ENCODE measurements at places on chromosomes 7 and 10.

- DNase-seq: peak; percentile 33
These were observed 34.3 kb downstream of the NPY start for GRCh38 chr7:24318326-24318725.

DNA sequence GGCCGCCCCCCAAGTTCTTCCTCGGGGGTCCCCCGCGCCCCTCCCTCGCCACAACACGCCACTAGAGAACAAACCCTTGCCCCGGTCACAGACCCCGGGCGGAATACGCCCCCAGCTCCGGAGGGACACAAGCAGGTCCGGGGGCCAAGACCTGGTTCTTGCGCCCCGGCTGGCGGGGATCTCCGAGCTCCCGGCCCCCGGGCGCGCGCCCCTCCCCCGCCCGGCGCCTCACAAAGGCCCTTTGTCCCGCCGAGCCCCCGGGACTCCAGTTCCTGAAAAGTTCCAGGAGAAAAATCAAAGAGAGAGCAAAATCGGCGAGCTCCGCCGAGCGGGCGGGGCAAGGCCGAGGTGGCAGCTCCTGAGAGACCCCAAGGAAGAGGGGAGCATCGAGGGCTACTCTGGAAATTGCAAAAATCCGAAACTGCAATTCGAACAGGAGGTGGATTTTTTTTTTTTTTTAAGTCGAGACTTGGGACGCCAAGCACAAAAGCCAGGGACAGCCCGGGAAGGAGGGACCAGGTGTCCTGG lies 4.0 kb downstream of the TNRC18 start:
- DNase-seq: no peak

DNA sequence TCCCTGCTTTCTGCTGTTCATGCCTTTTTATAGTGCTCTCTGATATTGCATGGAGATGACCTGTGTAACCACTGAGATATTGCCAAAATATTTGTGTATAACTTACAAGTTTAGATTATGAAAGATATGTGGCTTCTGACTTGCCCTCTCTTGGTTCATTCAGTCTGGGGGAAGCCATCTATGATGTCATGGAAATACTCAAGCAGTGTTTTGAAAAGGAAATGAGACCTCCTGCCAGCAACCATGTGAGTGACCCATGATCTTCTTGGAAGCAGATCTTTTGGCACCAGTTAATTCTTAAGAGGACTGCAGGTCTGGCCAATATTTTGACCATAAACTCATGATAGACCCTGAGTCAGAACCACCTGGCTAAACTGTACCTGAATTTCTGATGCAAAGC lies 183.0 kb downstream of the THSD7A start:
- no peak for DNase-seq

- DNase-seq: peak; percentile 43
These were observed 167.9 kb upstream of the PRSS1 start for GRCh38 chr7:142581341-142581740.

DNA sequence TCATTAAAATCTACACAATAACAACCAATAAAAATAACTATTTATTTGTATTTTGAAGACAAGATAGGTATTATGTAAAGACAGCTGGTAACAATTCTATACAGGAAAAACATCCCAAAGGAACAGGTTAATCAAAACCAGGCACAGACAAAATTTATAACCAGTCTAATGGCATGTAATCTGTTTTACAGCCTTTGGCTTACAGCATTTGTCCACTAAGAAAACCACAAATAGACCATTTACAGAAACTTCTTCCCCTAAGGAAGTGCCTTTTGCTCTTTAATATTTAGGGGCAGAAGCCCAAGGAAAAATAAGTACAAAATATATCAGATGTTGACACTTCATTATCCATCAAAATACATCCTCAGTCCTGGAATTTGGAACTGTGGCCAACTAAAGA lies 65.0 kb downstream of the SVIL start:
- DNase-seq: no peak

- DNase-seq: no peak
These were observed 4.7 kb upstream of the EBLN1 start for GRCh38 chr10:22222236-22223190.

- no peak for DNase-seq
These were observed 124.7 kb upstream of the UNC5B start for GRCh38 chr10:71087622-71088021.

DNA sequence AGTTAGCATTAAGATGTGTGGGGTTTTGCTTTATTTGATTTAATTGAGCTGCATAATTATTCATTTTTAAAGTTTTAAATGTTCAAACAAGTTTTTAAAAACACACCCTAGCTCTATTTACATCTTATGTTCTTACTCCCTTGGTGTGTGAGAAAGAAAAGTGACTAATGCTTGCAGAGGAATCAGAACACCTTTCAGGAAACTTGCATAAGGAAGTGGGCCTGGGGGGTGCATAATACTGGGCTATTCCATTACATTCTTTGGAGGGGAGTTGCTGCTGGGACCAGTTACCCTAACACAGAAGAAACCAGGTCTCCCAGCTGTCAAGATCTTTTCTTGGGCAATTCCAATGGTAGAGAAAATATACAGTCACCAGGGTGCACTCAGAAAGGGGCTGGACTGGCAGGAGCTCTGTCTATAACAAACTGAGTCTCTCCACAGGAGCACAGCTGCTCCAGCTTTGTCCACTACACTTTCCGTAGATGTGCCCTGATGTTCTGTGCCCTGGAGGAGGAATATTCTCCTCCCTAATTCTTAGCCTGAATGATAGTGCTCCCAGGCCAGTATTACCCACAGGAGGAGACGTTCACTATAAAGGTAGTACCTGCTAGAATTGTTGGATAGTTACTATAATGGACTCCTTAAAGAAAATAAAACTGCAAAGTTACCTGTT lies 304.2 kb downstream of the CDC14C start:
- no peak for DNase-seq

- DNase-seq: no peak
These were observed 113.9 kb upstream of the ANLN start for GRCh38 chr7:36275735-36276284.

DNA sequence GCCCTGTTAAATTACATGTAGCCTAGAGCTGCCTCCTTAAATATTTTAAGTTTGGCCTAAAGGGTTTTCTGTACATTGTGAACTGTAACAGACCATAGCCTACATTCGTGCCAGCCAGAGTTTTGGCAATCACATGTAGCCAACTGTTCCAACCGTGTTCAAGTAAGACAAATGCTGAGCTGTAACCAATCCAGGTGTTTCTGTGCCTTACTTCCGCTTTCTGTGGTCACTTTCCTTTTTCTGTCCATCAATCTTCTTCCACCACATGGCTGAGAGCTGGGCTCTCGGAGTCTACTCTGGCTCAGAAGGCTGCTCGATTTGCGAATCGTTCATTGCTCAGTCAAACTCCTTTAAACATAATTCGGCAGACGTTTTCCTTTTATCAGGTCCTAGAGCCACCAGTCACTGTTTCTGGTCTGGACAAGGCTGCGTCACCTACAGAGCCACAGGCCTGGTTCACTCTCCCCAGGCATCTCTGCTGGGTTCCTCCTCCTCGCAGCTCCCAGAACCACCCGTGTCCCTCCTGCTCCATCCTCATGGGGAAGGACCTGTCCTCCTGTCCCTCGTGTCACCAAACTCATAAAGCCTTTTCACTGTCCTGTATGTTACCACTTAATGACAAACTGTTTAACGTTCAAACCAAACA lies 158.0 kb upstream of the RHEB start:
- no peak for DNase-seq

DNA sequence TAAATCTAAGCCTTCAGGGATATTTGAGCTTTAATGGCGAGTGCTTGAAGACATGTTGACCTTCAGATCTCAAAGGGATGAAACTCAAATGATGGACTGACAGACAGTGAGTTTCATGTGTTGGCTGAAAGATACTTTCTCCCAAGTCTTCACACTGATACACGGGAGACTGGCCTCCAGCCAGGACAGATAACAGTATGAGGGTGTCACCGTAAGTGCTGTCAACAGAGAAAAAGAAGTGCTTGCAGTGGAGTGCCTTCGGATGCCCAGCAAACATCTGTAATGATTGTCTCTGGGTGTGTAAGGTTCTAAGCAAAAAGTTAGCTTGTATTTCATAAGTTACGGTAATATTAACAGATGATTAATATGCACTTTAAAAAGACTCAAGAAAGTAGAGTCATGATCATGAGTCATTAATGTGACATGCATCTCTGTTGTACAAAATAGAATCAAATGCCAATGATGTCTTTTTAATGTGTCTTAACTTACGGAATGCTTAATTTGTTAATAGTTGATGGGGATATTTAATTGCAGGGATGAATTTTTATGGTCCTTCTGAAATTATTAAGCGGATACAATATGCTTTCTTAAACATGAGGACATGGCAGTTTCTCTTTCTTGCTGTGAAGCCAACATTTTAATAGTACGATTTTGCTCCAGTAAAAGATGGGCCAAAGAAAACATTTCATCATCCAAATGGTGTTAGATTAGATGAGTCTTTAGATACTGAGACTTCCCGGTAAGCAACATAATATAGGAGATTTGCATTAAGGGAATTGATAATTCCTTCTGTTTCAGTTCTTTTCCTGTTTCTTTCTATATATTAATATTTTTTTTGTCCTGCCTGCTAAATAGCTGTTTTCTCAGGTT lies 292.5 kb downstream of the GALNT17 start:
- no peak for DNase-seq

GRCh38 chr7:106757846-106758245 lies 96.9 kb upstream of the CCDC71L start:
- no peak for DNase-seq

GRCh38 chr7:41889472-41889871 lies 186.6 kb upstream of the INHBA start:
- no peak for DNase-seq

- no peak for DNase-seq
These were observed 314.1 kb downstream of the SNX13 start for GRCh38 chr7:17626235-17626634.

DNA sequence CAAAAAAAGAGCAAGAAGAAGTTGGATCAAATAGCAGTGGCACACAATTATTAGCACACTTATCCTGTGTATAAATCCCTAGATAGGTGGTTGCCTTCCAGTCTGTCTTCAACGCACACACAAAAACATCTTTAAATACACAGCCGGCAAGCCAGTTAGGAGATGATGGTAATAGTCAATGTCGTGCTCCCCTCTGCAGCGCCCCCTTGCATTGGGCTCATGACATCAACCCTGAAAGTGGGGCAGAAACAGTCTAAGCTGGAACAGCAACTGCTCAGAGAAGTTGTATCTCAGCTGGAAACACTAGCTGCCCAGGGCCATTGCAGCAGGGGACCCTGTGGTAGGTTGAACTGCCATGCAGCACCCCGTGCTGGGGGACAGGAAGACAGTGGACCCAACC lies 179.5 kb upstream of the YAE1 start:
- no peak for DNase-seq

DNA sequence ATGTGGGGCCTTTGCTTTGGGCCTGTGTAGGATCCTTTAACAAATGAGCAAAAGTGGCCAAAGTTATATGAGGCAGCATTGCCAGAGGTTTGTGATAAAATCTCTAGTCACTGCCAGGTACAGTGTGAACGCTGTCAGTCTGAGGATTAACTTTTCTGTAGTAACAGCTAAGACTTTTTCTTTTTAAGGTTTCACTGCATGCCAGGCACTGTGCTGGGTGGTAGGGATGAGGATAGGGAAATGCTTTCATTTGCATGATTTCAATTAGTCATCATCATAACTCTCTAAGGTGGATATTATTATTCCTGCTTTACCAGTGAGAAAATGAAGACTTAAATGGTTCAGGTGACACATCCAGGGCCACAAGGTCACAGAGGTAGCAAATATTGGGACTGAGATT lies 79.7 kb upstream of the BMPER start:
- no peak for DNase-seq

Measured in NCI-H226 (cell line).